Spinal cord (tissue), 10 donors: ENCODE measurements at places on chromosomes 6 and 20. TPM values are rescaled to one million over a fixed set of nuclear protein-coding genes. Genes with fewer than 3 reads are reported as not detected.
A peak's percentile ranks its signal among the peaks of the same experiment; 100 is the strongest.

The NR2E1 gene
- not detected for total RNA-seq

The TFAP2C gene
- total RNA-seq, result 1.0 TPM

The IRAK1BP1 gene
- 19.0 TPM for total RNA-seq

The TRERF1 gene
- total RNA-seq, result 4.8 TPM

The OR2B6 gene
- not detected for total RNA-seq

The SNAP91 gene
- total RNA-seq, result 128 TPM

GRCh38 chr6:34575326-34575725 lies 19.2 kb upstream of the SPDEF start:
- no peak for DNase-seq
- no peaks in the 10 kb centered on the region for H3K27me3 ChIP-seq
- H3K36me3 ChIP-seq, result no peaks in the 10 kb centered on the region
- H3K27ac ChIP-seq, result no peak overlapping the region
- no peak overlapping the region for H3K4me3 ChIP-seq

DNA sequence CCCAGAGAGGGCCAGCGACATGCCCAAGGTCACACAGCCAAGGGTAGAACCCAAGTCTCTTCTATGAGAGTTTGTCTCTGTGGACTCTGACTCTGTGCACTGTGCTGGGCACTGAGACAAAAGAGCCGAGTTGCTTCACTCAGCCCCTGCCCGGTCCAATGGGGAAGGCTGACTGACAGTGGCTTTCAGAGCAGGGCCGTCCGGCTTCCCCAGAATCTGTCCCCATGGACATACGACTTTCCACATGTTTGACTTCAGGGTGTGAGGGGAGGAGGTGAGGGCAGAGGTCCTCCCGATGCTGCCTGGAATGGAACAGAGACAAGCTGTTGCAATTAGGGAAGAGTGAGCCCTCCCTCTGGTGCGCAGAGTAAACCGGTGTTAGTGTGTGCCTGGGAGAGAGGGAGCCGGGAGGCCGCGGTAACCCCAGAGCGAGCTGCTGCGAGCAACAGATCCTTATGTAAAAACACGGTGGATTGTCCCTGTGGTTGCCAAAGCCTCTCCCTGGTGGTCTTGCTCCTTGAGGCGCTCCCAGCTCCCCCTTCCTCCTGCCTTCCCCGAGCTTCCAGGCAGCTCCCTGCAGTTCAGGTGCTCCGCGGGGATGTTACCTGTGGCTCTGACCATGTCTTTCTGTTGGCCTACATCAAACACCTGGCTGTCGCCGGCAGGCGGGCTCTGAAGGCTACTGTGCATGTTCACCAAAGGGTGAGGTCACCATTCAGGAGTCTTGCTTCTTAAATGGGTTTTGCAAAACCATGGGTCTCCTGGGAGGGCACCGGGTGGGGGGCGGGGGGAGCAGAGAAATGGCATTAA lies 672 bp downstream of the SIRPA start:
- H3K27ac ChIP-seq, result peak overlapping the region; percentile 40
- peak overlapping the region; percentile 58 for H3K4me3 ChIP-seq
- H3K36me3 ChIP-seq, result peaks cover 9% of the 10 kb centered on the region
- no peak for DNase-seq
- peaks cover 68% of the 10 kb centered on the region for H3K4me1 ChIP-seq

DNA sequence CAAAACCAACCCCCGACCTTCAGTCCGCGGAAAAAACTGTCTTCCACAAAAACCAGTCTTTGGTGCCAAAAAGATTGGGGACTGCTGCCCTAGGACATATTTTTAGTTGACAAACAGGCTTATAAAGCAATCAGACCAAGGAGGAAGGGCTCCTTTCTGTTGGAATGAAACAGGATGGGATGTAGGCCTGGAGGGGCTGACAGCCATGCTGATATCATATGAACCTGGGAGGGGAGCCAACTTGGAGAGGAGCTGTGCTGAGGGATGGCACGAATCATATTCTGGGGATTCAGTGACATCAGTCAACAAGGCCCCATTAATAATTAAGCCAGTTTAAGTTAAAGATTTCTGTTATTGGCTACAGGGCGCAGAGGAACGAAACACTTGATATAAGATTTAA lies 225.4 kb upstream of the TSHZ2 start:
- no peaks in the 10 kb centered on the region for H3K36me3 ChIP-seq
- H3K27ac ChIP-seq, result no peak overlapping the region
- peaks cover 4% of the 10 kb centered on the region for H3K4me1 ChIP-seq
- DNase-seq, result no peak

- H3K27ac ChIP-seq, result no peak overlapping the region
- no peaks in the 10 kb centered on the region for H3K27me3 ChIP-seq
- DNase-seq, result no peak
- H3K4me1 ChIP-seq, result no peaks in the 10 kb centered on the region
- no peaks in the 10 kb centered on the region for H3K36me3 ChIP-seq
These were observed 25.8 kb downstream of the PRL start for GRCh38 chr6:22271081-22271480.

- no peaks in the 10 kb centered on the region for H3K27me3 ChIP-seq
- H3K27ac ChIP-seq, result no peak overlapping the region
- H3K36me3 ChIP-seq, result peaks cover 4% of the 10 kb centered on the region
- DNase-seq, result no peak
- no peak overlapping the region for H3K4me3 ChIP-seq
These were observed 38.3 kb upstream of the SAMHD1 start for GRCh38 chr20:36989797-36990196.

DNA sequence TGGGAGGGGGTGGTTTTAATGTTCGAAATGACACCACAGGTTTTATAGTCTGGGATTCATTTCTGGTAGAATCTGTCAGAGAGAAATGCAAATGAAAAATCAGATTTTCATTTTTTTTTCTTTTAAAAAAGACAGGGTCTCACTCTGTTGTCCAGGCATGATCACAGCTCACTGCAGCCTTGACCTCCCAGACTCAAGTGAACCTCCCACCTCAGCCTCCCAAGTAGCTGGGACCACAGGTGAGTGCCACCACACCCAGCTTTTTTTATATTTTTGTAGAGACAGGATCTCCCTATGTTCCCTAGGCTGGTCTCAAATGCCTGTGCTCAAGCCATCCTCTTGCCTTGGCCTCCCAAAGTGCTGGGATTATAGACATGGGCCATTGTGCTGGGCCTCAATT lies 2.4 kb upstream of the ADNP start:
- no peak overlapping the region for H3K4me3 ChIP-seq
- H3K27ac ChIP-seq, result no peak overlapping the region
- no peaks in the 10 kb centered on the region for H3K27me3 ChIP-seq
- H3K36me3 ChIP-seq, result peaks cover 4% of the 10 kb centered on the region
- H3K4me1 ChIP-seq, result peaks cover 4% of the 10 kb centered on the region

DNA sequence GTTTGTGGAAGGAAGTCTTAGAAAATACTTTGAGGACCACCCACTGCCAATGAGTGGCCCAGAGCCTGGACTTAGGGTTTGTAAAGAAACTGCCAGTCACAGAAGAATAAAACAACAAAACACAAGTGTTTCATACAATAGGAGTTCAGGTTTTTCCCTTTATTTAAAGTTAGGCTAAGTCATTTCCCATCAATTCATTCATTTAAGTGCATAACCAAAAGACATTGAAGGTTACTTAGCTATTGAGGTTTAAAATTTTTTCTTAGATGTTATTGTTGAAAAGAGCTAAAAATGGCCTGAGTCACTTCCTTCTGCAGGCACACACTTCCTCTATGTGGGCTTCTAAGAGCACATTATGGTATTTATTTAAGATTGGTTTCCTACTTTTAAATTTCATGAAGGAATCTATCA lies 54.2 kb downstream of the ARMC2 start:
- no peaks in the 10 kb centered on the region for H3K4me1 ChIP-seq
- H3K36me3 ChIP-seq, result peaks cover 5% of the 10 kb centered on the region
- no peak overlapping the region for H3K27ac ChIP-seq
- no peaks in the 10 kb centered on the region for H3K27me3 ChIP-seq
- no peak for DNase-seq
- H3K4me3 ChIP-seq, result no peak overlapping the region

GRCh38 chr20:11076434-11077105 lies 402.8 kb upstream of the JAG1 start:
- H3K27ac ChIP-seq, result no peak overlapping the region
- no peak overlapping the region for H3K4me3 ChIP-seq
- DNase-seq, result no peak
